Suppressor macrophage treated with lipopolysaccharide for 4 hours (primary cell): ENCODE measurements at places on chromosomes 7 and 10.
A peak's percentile ranks its signal among the peaks of the same experiment; 100 is the strongest.

DNA sequence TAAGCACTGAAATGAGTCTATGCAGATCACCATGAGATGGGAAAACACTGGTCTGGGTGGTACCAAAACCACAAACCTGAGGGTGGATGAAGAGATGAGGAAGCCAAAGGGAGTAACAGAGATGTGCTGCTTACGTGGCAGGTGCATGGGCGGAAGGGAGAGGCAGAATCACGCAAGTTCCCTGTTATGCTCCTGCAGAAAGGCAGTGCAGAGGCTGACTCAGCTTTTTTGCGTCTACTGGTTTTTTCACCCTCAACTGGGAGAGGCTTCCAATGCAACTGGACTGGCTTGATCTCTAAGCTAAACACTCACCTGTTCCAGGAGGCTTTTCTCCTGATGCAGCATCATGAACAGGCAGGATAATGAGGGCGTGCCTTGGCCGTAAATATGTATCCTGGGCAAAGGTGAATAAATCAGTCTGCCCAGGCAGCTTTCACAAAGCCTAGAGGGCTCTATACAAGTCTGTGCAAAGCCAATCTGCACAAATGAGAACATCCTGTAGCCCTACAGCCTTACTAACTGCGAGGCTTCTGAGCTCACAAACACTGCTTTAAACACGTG, 95.4 kb upstream of the AFAP1L2 start:
- DNase-seq: peak; percentile 57

- no peak for DNase-seq
Measured at GRCh38 chr7:5435291-5436002, 11.8 kb upstream of the TNRC18 start.

DNA sequence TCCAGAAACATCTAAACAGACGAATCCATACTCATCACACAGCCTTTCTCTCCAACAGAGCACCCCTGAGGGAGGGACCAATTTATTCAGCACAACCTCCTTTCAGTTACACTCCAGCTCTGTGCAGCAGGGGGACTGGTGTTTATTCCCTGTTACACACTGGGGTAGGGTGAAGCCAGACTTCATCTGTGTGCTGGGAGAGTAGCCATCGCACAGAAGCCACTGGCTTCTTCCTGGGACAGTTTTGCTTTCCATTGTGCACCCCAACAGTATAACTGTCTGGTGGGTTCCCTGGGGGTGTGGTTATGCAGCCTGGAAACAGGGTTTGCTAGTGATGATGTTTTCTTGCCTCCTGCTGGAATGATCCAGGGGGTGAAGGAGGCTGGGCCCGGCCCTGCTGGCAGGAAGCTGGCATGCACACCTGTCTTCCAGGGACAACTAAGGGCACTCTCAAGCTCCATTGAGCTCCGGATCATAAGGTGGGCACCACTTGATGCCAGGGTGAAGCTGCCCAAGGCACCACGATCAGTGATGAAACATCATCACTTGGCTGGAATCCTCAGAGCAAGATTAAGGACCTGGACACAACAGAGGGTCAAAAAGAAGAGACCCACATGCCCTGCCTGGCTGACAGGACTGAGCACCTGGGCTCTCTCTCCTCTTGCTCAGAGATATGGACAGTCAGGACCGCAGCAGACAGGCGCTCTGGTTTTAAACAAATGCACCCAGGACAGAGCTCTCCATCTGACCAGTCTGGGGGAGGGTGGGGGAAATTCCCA, 293.2 kb downstream of the GRID1 start:
- DNase-seq: no peak

DNA sequence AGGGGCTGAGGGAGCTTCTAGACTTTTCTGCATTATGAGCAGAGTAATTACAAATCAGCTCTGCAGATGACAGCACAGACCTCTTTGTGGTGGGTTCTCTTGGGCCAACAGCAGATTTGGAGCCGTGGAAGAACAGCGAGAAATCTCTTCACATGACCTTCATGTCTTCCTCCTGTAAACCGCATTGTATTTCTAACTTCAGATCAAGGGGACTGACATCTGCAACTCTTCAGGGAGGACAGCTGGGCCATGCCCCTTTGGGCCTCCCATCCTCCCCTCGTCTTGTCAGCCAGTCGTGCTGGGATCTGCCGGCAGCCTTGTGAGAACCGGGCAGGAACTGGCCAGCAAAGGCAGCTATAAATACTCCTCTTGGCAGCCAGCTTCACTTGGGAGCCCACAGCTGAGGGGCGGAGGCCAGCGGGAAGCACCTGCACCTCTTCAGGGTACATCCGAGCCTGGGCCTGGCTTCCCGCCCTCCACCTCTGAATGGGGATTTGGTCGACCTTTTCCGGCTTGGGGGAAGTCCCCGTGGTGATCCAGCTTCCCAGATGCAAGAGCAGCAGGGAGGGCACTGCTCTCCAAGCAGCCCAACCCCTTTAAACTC, 54.7 kb downstream of the STEAP1B start:
- DNase-seq: no peak

GRCh38 chr7:141073641-141074161, at the start of gene TMEM178B:
Gene TMEM178B, plus strand, starts transcription at chr7:141074064.
- no peak for DNase-seq

DNA sequence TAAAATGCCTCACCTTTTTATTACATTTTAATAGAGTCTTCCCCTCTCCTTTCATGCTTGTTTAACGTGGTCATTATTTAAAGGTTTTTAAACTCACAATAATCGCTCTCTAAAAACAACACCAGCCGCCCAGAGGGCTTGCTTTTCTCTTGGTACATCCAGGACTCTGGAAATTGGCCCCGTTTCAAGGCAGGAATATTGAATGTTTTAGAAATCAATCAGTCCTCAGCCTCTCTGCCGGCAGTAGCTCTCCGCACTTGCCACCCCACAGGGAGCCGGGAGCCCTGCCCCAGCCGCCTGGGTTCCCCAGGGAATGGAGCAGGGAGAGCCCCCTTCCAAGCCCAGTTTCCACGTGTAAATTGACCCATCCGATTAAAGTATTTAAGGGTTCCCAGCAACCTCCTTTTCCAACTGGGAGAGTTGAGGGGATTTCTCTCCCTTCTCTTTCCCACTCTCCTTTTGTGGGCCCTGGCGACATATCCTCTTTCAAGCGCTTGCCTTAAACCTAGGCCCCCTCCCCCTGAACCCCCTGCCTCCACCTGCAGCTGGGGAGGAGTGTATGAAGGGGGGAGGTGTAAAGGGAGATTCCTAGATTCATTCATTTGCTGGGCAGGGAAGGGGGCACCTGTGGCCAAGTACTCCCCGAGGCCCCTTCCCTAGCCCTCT, 1.9 kb downstream of the FGF8 start:
- no peak for DNase-seq

- DNase-seq: no peak
Measured at GRCh38 chr7:155638366-155638765, 6.1 kb upstream of the RBM33 start.

DNA sequence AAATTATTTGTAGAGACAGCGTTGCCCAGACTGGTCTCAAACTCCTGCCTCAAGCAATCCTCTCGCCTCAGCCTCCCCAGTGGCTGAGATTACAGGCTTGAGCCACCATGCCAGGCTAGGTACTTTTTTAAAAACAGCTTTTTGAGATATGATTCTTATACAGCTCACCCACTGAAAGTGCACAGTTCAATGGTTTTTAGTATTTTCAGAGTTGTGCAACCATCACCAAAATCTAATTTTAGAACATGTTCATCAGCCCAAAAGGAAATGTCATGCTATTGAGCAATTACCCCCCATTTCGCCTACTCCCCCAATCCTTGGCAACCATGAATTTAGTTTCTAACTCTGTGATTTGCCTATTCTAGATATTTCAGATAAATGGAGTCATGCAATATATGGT, 73.7 kb downstream of the EVX1 start:
- DNase-seq: peak; percentile 44

DNA sequence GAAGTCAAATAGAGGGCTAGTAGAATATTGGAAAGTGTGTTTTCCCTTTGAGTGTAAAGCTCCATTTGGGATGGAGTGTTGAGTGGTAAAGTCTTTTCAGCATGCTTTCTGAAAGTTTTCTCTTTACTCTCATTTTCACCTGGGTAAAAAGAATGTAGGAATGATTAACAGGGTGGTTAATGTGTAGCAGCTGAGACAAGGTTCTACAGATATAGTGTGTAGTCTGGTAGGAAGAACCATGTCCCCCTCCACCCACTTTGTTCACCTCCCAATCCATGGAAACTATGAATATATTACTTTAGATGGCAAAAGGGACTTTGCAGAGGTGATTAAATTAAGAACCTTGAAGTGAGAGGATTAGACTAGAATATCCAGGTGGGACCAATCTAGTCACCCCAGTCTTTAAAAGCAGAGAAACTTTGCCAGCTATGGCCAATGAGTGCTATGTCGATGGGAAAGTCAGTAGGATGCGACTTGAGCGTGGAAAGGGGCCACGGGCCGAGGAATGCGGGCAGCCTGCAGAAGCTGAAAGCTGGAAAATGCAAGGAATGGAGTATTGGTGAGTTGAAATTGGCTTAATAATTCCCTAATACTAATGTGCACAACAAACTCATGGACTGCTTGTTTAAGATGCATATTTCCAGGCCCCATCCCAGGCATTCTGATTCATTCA, 166.3 kb upstream of the AHR start:
- no peak for DNase-seq

DNA sequence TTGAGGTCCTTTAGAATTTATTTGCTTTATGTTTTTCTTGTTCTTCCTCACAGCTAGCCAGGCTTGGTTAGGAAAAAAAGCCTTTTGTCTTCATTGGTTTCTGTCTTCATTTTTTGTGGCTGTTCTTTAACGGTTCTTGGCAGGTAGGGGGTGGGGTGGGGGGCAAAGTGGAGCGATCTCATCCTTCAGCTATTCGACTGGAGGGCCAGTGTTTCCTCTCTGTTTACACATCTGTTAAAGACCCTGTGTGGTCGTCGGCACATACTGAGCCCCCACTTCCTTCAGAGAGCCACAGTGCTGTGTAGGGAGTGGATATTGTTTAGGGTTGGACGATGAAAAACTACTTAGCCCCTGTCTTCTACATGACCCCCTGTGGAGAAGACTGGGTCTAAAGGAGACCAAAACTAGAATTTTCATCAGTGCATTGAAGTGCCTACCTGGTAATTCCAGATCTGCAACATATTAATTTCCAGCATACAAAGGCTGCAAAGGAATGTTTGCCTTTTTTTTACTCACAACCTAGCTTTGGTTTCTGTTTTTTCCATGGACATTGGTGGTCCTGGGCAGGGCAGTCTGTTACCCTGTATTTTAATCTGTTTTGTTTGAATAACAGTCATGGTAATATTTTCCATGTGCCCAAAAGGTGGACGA, 29.0 kb downstream of the PRPF18 start:
- no peak for DNase-seq

- DNase-seq: no peak
Measured at GRCh38 chr7:90180011-90180585, 25.8 kb downstream of the STEAP1 start.

DNA sequence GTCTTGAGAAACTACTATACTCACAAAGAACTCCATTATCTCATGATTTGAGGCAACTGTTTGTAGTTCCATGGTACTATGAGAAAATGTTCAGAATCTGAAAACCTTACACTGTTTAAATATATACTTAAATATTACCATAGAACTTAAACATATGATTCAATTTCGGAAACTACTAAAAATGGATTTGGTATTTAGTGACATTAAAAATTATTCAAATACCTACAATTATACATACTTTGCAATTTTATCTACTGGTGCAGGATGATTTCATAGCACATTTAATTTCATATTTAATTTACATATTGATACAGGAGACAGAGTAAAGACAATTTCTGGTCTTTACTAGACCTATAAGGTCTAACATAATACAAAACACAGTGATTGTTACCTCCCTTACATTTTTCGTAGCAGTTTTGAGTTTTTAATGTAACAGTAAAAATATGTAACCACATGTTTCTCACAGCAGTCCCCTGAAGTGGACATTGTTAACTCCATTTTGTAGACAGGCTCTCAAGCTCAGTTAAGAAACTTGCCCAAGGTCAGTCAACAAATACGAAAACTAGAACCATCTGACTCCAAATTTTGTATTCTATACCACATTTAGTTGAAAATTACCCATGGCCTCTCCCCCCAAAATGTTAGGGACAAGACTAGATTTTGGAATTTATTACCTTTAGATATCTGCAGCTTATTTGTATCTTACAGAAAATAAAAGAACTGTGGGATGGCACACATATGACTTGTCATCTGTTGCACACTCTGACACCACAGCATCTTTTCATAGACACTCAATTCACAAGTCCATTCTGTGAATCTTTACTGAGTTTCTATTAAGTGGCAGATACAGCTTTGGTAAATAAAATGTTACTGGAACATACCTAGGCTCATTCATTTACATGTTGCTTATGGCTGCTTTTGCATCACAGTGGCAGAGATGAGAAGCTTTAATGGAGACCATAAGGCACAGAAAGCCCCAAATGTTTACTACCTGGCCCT, 36.8 kb downstream of the MTPN start:
- no peak for DNase-seq

DNA sequence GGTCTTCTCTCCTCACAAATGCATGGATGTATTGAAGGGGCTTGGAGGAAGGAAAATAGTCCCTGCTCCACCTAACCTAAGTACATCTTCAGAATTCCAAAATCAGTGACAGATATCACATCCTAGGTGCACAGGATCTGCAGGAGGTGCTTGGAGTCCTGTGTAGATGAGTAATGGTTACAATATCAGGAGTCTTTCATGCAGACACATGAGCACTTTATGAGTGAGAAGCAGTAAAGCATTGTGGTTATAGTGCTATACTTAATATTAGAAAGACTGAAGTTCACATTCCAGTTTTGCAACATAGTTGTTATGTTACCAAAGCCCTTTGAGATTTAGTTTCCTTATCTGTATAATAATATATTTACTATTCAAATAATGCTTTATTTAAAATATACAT, 516.7 kb downstream of the NEBL start:
- no peak for DNase-seq

DNA sequence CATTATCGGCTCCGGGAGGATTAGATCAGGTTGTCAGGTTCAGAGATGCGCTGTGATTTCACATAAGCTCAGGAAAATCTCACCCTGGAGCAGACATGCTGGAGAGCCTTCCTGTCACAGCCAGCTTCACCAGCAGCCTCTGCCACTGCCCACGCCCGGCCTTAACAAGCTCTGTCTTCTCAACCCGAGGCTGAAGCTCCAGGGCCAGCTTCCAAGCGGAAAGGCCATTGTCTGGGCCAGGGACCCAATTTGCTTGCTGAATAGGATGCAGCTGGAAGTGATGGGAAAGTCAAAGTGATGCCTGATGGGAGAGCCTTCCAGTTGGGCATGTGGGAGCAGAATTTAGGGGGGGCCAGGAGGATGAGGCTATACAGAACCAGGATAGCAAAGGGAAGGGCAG, 36.3 kb downstream of the C10orf105 start:
- DNase-seq: no peak

GRCh38 chr10:75493464-75493863, 62.0 kb downstream of the LRMDA start:
- DNase-seq: no peak
